Activated T-cell treated with anti-CD3 and anti-CD28 coated beads, Interleukin-2, amount 50 U/mL, for 24 hours (primary cell): ENCODE measurements at places on chromosomes 7 and 10.

DNA sequence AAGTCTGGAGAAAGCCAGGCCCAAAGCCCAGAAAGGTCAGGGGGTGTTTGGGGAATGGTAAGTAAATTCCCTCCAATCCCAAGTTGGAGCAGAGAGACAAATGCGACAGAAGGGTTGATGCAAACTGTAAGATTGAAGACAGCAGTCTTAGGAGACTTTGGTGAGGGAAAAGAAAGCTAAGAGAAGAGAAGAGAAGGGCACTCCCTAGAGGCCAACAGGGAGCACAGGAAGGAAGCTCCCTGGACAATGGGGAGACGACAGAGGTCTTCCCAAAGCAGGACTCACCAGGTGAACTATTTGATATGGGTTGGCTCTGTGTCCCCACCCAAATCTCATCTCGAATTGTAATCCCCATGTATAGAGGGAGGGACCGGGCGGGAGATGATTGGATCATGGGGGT is 151.5 kb downstream of the KIF20B start:
- no peak for DNase-seq

DNA sequence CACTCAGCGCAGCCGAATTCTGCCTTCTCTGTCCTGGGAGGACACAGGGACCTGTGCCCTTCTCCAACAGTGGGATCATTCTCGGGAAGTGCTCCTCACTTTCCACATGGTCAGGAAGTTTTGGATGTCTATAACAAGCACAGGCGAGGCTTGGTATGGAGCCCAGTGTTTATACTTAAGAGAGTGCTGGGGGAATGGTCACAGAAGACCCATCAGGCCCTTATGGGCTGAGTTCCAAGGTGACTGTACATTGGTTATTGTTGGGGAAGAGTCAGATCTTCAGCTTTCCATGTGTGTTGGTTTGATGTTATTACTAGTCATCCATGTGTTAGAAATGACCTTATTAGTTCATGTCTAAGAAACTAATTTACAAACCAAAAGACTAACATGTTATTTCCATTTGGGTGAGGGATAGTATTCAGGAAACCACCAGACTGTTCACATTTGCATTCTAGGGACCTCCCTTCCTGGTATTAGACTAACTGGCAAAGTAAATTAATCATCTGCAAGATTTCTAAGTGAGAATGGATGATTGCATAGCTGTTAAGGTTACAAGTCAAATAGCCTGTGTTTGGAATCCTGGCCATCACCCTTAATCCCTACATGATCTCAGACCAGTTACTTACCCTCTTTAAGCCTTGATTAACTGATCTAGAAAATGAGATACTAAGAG is 834.2 kb downstream of the LRMDA start:
- no peak for DNase-seq

GRCh38 chr10:110265573-110266193 is 39.0 kb downstream of the SMNDC1 start:
- DNase-seq, result no peak

DNA sequence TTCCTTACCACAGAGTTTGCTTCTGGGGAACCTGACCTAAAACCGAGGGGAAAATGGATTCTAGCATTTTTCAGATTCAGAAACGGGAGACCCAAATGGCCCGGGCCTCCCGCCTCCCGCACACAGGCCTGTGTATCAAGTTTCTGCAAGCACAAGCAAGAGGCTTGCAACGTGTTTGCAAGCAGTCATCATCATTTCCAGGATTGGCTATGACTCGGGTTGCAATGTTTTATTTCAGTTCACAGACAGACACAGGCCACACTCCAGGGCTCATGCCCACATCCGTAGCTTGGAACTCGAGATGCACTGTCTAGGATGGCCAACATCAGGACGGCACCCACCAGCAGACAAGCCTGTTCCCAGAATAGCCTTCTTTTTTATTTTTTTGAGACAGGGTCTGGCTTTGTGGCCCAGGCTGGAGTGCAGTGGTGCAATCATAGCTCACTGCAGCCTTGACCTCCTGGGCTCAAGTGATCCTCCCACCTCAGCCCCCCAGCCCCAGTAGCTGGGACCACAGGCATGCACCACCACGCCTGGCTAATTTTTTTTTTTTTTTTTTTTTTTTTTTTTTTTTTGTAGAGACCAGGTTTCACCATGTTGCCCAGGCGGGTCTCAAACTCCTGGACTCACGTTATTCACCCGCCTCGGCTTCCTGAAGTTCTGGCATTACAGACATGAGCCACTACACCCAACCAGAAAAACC is 68.1 kb upstream of the FOXK1 start:
- no peak for DNase-seq

- no peak for DNase-seq
Measured at GRCh38 chr7:158279539-158280447, 307.8 kb downstream of the PTPRN2 start.

GRCh38 chr7:144854839-144855424 is 19.1 kb upstream of the TPK1 start:
- no peak for DNase-seq

DNA sequence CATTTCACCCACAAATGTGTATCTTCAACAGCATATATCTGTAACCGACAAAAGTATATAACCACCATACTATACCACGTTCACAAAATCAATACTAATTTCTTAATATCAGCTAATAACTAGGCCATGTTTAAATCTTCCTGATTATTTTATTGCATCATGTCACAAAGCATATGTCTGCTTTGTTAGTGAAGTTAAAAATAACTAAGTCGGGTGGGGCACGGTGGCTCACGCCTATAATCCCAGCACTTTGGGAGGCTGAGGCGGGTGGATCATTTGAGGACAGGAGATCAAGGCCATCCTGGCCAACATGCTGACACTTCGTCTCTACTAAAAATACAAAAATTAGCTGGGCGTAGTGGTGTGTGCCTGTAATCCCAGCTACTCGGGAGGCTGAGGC is 47.7 kb downstream of the HERC4 start:
- no peak for DNase-seq
